ENCODE measurements at places on chromosomes 6 and 20.

DNA sequence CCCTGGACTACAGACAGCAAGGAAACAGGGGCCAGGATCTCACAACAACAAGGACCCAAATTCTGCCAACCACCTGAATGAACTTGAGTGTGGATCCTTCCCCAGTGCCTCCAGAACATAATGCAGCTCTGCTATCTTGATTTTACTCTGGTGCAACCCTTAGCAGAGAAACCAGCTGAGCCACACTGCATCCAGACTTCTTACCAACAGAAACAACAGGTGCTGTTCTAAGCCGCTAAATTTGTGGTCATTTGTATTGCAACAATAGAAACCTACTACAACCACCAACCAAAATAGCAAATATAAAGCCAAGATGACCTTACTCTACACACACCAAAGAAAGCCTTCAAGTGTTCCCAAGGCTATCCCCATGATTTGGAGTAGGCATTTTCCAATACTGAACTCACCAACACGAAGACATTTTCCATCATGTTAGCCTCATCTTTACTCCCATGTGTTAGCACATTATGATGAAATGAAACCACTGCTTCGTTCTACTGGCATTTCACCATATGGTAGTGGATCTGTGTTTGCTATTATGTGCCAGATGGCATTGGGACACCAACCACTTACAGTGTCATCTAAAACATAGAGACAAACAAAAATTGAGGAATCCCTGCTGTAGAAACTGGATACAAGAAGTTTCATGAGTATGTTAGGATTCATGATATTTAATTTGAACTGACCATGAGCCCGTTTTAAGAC lies 249.8 kb upstream of the ID4 start:
- DNase-seq, result no peak

- DNase-seq, result no peak
Measured at GRCh38 chr6:110363748-110364147, 5.6 kb upstream of the METTL24 start.

- no peak for DNase-seq
Measured at GRCh38 chr6:11271228-11272020, 39.0 kb upstream of the NEDD9 start.

DNA sequence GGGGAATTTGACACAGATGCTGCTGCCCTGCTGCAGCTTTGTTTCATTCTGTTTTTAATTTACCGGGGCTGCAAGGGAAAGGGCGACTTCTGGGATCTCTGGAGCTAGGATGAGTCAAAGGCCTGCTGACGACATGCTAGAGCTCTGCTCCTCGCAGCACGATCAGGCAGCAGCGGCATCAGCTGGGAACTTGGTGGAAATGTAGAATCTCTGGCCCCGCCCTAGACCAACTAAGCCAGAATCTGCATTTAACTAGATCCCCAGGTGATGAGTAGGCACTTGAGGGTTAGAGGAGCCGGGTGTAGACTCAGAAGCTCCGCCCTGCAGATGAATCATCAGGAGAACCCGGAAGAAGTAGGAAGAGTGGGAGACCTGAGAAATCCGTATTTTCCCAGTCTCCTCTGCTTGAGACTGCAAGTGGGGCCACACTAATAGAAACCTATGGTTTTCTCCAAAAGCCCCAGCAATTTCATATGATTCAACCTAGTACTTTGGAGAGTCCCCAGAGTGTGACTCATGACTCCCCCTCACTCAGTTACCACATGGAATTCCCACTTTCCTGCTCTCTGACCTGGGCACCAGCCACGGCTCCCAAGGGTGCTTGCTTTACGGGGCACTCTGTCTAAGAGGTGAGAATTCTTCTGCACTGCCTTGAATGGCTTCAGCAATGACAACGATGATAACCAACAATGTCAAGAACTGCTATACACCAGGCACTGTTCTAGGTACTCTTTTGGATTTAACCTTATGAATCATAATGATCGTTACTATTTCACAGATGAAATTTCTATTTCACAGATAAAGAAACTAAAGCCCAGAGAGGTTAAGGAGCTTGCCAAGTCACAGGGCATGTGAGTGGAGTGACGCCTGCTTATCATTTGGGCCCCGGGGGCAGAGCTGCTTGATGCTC lies 18.1 kb downstream of the TUBB2B start:
- DNase-seq, result peak; percentile 79

DNA sequence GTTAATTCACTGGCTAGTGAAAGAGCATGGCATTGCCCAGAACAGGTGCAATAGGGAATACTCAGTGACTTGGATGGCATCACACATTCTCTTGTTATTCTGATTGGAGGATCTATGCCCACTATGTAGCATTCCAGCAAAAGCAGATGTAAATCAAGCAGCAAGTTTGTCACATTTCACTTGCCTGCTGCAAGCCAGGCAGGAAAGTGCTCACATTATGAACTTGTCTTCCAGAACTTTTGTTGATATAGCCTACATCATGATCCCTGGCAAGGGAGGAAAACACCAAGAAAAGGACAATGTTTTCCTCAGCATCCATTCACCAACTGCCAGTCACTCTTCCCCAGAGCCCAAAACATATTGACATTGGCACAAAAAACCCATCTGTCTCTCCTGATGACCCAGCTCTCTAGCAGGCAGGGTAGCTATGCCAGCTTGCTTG lies 77.8 kb downstream of the ARHGAP18 start:
- DNase-seq, result no peak

DNA sequence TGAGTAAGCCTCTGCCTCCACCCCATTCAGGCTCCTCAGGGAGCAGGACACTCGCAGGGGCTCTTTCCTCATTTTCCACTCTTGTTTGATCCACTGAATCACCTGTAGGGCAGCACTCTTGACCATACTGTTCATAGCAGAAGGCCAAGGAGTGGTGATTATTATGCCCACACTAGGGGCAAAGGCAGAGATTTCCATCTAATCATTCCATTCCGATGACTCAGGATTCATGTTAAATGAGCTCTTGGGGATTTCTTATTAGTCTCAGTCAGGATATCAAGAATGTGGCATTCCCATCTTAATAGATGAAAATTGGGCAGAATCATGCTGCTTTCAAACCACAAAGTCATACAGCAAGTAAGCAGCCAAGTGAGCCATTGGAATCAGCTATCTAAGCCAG lies 101.9 kb upstream of the MOCS1 start:
- DNase-seq, result no peak

DNA sequence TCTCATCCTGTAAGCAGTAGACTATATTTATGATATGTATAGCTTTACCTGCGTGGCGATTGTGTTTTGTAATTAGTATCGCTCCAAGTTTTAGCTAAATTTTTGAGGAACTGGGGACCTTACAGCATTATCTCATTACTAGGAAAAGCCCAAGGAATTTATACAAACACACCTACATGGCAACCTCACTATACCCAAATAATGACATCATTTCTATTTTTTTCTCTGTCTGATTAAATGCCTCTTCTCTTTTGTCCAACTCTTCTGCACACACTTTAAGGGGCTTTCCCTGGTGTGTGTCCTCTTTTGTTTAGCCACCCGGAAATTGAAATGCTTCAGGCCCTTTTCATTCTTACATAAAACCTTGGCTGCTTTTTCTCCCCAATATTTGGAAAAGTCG lies 82.9 kb upstream of the EXOC2 start:
- DNase-seq, result no peak

- no peak for DNase-seq
Measured at GRCh38 chr20:38277285-38277684, 16.8 kb upstream of the KIAA1755 start.
